ENCODE measurements at places on chromosomes 7 and 10.

GRCh38 chr7:69457595-69458504 is 140.4 kb upstream of the AUTS2 start:
- DNase-seq, result no peak

DNA sequence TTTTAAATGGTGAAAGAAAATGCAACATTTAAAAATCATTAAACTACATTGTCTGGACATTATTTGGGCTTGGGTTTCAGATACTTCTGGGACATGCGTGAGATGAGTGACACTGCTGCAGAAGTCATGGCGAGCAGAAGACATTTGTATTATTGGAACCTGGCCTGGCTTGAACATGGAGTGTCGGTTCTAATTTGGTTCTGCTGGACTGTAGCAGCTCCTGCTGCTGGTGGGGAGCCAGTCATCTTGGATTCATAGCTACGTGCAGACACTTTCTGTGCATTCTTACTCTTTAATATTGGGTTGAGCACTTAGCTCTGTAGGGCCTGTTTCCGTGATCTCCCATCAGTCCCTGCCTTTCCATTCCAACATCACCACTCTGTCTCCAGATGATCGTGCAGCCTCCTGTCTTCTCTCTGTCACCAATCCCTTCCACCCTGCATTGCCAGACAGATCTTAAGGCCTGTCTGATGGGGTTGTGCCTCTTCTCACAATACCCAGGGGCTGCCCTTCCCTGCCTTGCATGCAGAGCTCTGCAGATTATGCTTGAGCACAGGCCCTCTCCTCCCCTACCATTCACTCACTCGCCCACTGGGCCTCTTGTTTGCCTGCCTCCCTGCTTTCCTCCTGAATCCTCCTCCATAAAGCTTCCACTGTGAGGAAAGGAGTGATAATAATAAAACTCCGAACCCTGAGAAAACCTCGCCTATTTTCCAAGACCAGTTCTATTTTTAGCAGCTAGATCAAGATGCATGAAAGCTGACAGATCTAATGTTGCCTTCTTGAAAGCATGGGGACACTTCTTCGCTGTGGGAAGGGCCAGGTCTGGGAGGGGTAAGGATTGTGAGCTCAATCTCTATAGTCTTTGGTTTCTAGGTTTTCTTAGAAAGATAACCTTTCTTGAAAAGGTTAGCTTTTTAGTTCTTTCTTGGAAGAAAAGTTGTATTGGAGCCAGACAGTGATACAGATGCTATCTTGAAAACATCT is 32.9 kb downstream of the CELF2 start:
- no peak for DNase-seq

DNA sequence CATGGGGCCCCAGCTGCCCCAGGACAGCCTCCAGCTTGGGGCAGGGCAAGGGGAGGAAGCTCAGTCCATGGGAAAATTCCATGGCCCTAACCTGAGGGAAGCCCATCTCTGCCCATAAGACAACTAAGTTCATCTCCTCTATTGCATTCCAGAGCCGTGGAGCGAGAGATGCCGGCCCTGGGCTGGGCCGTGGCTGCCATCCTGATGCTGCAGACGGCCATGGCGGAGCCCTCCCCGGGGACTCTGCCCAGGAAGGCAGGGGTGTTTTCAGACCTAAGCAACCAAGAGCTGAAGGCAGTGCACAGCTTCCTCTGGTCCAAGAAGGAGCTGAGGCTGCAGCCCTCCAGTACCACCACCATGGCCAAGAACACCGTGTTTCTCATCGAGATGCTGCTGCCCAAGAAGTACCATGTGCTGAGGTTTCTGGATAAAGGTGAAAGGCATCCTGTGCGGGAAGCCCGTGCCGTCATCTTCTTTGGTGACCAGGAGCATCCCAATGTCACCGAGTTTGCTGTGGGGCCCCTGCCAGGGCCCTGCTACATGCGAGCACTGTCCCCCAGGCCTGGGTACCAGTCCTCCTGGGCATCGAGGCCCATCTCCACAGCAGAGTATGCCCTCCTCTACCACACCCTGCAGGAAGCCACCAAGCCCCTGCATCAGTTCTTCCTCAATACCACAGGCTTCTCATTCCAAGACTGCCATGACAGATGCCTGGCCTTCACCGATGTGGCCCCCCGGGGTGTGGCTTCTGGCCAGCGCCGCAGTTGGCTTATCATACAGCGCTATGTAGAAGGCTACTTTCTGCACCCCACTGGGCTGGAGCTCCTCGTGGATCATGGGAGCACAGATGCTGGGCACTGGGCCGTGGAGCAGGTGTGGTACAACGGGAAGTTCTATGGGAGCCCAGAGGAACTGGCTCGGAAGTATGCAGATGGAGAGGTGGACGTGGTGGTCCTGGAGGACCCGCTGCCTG is 4.3 kb downstream of the AOC1 start:
- no peak for DNase-seq

DNA sequence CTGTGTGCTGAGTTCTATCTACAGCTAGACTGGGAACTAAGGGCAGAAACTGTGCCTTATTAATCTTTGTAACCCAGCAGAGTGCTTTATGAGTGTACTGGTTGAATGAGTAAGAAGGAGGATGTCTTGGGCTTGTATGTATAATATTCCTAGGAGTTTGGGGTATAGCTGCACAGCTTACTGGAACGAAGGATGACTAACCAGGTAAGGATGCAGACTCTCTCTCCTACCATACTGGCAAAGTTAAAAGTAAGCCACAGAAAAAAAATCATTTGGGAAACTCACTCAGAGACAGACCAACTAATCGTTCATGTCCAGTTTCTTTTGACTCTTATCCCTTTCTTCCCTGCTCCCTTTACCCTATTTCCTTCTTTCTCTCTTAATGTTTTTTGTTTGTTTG is 1.4 kb upstream of the DHTKD1 start:
- no peak for DNase-seq

GRCh38 chr10:42990721-42991441 is 86.0 kb upstream of the RET start:
- DNase-seq, result no peak

All from activated CD4-positive, alpha-beta memory T cell treated with anti-CD3 and anti-CD28 coated beads for 36 hours (primary cell).